ENCODE measurements at places on chromosomes 4 and X.
A peak's percentile ranks its signal among the peaks of the same experiment; 100 is the strongest.

DNA sequence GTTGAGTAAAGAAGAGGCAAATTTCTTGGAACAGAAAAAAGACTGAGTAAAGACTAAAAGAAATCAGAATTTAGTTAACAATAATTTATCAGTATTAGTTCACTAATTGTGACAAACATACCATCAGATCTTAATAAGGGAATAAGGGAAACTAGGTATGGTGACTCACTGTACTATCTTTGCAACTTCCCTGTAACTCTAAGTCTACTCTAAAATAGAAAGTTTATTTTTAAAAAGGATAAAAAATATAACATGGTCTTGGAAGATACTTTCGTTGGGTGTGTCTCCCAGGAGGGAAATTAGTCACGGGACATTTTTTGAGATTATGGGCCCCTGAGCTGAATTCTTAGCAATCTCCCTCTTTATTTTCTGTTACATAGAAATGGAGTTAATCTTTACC, 97.3 kb downstream of the EMCN start:
- DNase-seq = no peak

DNA sequence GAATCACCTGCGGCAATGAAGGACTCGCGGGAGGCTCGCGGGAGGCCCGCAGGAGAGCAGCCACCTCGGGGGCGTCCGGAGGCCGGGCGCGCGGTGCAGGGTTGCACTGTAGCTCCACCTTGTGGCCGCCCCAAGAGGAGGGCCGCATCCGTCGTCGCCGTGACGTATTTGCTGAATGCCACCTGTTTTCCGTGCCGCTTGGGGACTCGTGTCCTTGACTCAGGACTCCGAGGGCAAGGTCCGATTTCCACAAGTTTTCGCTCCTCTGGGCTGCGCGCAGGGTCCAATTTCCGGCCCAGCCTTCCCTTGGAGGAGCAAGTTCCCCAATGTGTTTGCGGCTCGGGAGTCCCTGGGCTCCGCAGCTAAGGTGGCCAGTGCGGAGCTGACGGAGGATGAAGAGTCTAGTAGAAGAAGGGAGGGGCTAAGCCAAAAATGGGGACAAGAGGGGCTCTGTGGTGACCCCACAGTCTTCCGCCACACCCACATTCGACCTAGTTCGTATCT, 10.7 kb upstream of the DLG3 start:
- DNase-seq = peak; percentile 33

- no peak for DNase-seq
Measured at GRCh38 chr4:94290245-94290644, 52.4 kb downstream of the HPGDS start.

DNA sequence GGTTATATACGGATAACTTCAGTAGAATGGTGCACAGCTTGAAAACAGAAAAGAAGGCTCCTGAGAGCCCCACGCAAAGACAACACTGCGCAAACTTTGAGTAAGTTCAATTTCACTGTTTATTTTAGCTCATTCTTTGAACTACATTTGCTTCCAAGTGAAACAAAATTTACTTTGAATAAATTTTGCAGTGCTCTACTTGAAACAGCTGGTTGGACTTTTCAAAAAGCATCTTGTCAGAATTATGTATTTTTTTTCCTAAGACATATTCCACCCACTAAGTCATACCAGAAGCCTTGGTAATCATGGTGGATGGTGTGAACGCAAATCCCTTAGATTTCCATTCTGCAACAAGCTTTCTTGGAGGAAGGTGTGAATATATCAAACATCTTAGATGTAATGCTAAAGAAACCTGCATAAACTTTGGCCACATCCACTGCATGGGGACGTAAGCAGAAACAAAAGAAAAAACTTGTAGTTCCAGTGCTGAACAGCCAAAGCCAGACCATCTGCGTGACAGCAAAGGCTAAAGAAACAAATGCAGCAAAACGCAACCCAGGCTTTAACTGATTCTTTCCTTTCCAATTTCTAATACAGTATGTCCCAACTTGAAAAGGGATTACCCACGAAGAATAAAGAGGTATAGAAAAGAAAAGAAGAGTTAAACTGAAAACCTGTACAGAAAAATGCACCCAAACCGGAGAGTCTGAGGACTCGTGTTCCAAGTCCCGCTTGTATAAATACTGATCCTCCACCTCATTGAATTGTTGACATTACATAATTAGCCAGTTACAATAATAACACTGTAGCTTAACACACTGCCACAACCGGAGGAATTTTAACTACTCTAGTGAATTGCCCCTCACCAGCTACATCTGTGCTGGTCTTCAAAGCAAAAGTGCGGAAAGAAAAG, 90.9 kb downstream of the SH3RF1 start:
- no peak for DNase-seq

DNA sequence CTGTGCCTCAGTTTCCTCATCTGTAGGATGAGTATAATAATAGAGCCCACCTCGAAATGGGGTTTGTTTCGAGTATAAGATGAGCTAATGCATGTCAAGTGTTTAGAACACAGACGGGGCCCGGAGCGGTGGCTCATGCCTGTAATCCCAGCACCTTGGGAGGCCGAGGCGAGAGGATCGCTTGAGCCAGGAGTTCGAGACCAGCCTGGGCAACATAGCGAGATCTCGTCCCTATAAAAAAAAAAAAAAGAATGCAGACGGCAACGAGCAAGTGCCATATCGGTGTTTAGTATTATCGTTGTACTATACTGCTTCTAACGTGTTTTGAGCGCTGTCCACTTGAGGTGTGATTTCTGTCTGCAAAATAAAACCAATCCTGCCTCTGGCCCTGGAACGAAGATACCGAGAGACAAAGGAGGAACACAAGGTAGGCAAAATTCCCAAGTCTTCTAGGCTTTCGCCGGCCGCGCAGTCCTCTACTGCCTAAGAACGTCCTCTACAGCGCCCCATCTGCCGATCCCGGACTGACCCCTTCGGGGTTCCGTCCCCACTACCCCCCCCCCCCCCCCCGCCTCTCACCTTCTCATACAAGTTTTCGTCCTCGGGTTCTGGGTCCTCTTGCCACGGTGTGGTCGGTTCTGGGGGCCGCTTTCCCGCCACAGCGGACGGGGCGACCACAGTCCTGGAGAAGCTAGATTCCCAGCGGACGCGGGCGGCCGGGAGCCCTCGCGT, 442 bp downstream of the NDUFB11 start:
- DNase-seq = peak; percentile 38

- peak; percentile 12 for DNase-seq
Measured at GRCh38 chrX:64204701-64205440, 637 bp downstream of the AMER1 start.

GRCh38 chr4:15402146-15402545, 25.7 kb upstream of the C1QTNF7 start:
- DNase-seq = peak; percentile 81

DNA sequence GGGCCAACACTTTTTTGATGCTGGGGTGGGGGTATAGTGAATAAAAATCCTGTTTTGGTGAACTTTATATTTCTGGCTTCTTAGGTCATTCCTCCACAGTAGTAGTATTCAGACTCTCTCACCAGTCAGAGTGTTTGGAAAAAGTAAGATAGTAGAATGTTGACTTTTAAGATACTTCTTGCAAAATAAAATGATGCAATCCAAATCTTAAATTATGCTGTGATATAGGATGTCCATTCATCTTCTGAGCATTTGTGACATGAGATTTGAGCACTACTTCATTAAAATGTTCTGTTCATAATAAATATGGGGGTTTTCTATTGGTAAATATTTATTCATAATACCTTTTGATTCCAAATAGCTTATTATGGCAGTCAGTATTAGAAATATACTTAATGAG, 70.1 kb downstream of the BMP2K start:
- no peak for DNase-seq

- DNase-seq = peak; percentile 32
Measured at GRCh38 chr4:22410645-22411247, 105.1 kb downstream of the ADGRA3 start.

DNA sequence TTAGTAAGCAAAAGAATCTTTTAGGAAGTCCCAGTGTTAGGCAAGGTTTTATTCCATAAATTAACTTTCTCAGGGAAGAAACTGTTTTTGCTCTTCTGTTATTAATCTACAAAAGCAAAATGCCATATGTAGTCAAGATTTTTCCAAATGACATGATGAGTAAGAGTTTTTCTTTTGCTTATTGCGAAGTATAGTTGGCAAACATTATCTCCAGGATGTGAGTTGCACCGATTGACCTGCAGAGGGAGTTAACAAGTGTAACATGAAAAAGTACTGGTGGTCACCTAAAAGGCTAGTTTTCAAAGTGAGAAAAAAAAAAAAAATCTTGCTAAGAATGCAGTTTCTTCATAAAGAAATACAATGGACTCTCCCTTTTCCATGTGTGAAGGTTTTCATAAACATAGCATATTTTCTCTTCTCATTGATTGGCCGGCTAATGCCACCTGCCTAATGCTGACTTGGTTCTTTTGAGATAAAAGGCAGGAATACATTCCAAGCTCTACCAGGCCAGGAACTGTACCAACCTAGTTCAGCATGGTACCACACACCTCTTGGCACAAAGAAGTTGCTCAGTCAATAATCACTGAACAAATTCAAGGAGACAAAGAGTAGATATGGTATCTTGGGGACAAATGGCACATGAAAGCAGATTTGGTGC, 100.2 kb downstream of the LNX1 start:
- peak; percentile 71 for DNase-seq

DNA sequence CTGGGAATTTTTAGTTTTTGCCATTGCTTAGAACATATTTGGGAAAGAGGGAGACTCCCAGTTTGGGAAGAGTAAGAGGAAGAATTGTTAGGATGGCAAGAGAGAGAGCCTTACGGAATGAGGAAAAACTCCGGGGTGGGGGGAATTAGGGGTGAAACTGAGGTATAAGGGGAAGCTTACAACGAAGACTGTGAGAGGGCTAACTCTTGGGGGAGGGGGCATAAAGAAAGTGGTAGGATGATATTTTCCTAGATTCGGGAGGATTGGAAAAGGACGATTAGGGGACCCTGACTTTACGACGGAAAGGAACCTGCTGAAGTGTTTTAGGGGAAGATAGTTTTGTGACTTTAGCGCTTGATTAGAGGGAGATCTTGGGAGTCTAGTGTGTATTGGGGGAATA, 86.2 kb upstream of the HPRT1 start:
- no peak for DNase-seq

GRCh38 chr4:110152386-110152785, 46.0 kb downstream of the ELOVL6 start:
- DNase-seq = no peak

DNA sequence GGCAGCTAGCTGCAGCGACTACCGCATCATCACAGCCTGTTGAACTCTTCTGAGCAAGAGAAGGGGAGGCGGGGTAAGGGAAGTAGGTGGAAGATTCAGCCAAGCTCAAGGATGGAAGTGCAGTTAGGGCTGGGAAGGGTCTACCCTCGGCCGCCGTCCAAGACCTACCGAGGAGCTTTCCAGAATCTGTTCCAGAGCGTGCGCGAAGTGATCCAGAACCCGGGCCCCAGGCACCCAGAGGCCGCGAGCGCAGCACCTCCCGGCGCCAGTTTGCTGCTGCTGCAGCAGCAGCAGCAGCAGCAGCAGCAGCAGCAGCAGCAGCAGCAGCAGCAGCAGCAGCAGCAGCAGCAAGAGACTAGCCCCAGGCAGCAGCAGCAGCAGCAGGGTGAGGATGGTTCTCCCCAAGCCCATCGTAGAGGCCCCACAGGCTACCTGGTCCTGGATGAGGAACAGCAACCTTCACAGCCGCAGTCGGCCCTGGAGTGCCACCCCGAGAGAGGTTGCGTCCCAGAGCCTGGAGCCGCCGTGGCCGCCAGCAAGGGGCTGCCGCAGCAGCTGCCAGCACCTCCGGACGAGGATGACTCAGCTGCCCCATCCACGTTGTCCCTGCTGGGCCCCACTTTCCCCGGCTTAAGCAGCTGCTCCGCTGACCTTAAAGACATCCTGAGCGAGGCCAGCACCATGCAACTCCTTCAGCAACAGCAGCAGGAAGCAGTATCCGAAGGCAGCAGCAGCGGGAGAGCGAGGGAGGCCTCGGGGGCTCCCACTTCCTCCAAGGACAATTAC, 1.4 kb downstream of the AR start:
- DNase-seq = peak; percentile 70

- peak; percentile 63 for DNase-seq
Measured at GRCh38 chrX:112840382-112841113, at the start of gene AMOT. Gene AMOT (minus strand): TSS chrX:112840831. CDS start chrX:112823126, 17,705 bp downstream.

DNA sequence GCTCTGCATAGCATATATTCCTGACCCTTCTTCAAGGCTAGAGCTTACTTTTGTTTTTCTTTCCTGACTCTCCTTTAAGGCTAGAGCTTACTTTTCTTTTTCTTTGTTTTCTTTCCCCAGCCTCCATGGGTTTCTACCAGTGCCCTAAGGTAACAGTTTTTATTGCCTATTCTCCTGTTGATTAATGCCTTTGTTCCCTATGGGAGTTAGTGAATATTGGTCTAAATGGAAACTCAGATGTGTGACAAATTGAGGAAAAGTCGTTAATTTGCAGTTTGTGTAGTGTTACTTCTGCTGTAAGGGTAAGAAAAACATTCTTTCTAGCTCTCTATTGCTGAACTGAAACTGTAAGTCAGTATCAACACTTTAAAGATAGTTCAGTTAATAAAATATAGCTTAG, 358.7 kb downstream of the IL15 start:
- no peak for DNase-seq

- DNase-seq = no peak
Measured at GRCh38 chr4:115972967-115973366, 859.5 kb upstream of the NDST4 start.

DNA sequence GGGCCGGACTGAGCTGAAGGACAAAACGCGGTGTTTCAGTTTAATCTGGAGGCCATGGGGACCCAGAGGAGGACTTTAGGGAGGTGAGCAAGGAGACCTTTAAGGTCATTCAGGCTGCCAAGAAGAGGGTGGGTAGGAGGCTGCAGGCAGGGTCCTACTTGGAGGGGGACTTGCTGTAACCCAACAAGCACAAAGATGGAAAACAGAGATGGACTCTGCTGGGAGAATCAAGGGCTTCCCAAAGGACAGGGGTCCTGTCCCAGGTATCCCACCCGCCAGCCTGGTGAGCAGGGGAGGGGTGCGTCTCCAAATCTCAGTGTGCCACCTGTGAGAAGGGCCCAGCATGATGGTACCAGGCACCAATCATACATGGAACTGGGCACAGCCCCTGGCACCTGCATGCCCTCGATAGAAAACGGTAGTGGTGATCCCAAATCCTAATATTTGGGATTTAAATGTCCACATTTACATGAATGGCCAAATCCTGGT, 3.9 kb upstream of the HAUS3 start:
- no peak for DNase-seq

GRCh38 chr4:1961563-1961962, 47.2 kb downstream of the NELFA start:
- no peak for DNase-seq

- DNase-seq = peak; percentile 56
Measured at GRCh38 chr4:41709844-41710481, 38.6 kb downstream of the PHOX2B start.

- no peak for DNase-seq
Measured at GRCh38 chr4:132276185-132276584, 872.9 kb upstream of the PCDH10 start.

- DNase-seq = no peak
Measured at GRCh38 chr4:74933562-74934015, 673 bp downstream of the PARM1 start.

- DNase-seq = no peak
Measured at GRCh38 chr4:84977396-84977795, 10.9 kb upstream of the WDFY3 start.
